Activated CD8-positive, alpha-beta T cell treated with anti-CD3 and anti-CD28 coated beads, Interleukin-2, amount 10 ng/mL, durations not matched to agents 7 days and 5 days (primary cell): ENCODE measurements at places on chromosomes 3 and 15.

DNA sequence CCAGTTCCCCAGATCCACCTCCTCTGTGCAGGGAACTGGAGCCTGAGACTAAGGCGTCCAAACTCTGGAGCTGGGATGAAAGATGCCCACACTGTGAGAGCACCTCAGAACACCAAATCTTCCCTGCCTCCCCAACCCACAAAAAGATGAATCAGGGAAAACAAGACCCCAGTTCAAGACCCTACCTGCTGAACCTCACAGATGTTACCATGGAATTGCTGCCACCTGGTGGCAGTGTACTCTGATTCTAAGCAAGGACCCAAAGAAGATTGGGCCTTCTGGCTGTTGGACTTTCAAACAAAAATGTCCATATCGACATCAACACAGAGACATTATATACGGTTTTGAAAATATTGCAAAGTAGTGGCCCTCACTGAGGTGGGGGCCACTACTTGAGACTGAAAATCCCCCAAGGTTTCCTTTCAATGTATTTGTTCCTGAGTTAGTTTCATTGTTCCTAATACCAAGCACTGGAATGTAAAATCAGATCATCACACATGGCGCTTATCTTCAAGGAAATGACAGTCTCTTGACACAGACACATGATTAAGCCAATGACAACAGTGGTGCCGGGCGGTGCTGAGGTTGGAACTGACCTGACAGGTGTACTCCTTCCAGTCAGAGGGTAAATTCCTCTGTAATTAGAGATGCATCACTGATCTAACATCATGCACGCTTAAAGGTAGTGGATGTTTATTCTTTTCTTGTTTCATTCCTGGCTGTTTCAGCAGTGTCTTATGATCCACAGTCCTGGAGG lies 67.6 kb downstream of the SLC6A11 start:
- no peak overlapping the region for H3K27ac ChIP-seq
- DNase-seq = peak; percentile 21
- H3K27me3 ChIP-seq = no peaks in the 10 kb centered on the region
- no peak overlapping the region for H3K4me3 ChIP-seq

DNA sequence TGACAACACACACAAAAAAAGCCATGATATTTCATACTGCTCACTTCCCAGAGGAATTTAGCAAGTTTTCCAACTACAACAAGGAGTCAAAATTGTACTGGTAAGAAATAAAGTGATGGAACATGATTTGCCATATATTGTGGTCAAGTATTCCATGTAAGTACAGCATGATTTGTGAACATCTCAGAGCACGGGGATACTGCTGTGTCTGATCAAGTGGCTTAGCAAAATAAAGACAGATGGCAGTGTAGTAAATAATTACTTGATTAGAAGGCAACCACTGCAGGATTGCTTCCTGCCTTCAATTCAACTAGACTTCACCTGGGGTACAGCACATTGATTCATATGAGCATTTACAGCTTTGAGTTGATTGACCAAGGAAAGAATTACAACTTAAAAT lies 51.6 kb upstream of the DUT start:
- no peaks in the 10 kb centered on the region for H3K4me1 ChIP-seq
- no peak overlapping the region for H3K4me3 ChIP-seq
- no peaks in the 10 kb centered on the region for H3K36me3 ChIP-seq
- peaks cover 6% of the 10 kb centered on the region for H3K27me3 ChIP-seq
- DNase-seq = no peak

DNA sequence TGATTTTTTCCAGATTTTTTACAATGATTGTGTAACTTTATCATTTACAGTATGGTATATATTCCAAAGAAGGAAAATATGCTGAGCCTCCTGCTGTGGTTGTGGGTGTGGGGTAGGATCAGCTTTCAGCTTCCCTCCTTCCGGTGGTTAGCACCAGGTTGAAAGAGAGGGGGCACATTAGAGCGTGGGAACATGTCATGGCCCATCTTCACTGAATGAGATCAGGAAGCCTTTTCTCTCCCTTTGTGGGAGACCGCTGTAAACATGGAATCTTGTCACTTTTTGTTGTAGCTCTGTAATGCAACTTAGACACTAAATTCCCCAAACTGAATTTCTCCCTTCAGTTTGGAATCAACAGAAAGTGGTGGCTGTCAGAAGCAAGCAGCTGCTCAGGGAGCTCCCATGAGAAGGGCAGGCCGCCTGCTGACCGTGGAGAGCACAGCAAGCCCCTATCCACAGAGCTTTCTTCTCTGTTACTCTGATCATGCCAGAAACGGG lies 86.7 kb upstream of the LIMD1 start:
- H3K27ac ChIP-seq = no peak overlapping the region
- H3K4me3 ChIP-seq = no peak overlapping the region
- H3K36me3 ChIP-seq = peaks cover 4% of the 10 kb centered on the region
- no peak for DNase-seq
- peaks cover 2% of the 10 kb centered on the region for H3K4me1 ChIP-seq
- H3K27me3 ChIP-seq = no peaks in the 10 kb centered on the region

- H3K27ac ChIP-seq = no peak overlapping the region
- no peaks in the 10 kb centered on the region for H3K36me3 ChIP-seq
- H3K27me3 ChIP-seq = no peaks in the 10 kb centered on the region
Measured at GRCh38 chr3:76490064-76490463, 549.8 kb upstream of the ROBO2 start.
